Spleen (tissue), 13 donors: ENCODE measurements at places on chromosomes 2 and 18. TPM values are rescaled to one million over a fixed set of nuclear protein-coding genes. Genes with fewer than 3 reads are reported as not detected.

FTCDNL1 gene
- 9.9 TPM for total RNA-seq

FBXO48 gene
- total RNA-seq: 2.3 TPM

POTEC gene
- total RNA-seq: not detected

DNA sequence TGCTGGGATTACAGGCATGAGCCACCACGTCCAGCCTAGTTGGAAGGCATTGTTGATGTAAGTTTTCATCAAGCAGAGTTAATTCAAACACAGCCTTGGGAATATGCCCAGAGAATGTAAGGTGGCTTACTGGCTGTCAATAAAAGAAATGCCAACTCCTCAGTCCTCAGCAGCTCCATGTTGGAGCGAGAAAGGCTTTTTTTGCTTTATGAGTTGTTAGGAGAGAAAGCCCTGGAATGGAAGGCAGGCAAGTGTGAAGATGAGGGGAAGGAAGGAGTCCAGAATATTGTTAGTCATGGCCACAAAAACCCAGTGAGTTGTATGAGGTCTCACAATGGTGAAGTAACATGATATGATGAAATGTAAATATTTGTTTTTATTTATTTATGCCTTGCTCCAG is 57.1 kb downstream of the MAP4K4 start:
- H3K4me1 ChIP-seq: peaks cover 41% of the 10 kb centered on the region
- no peak for DNase-seq
- no peaks in the 10 kb centered on the region for H3K36me3 ChIP-seq
- H3K4me3 ChIP-seq: no peak overlapping the region
- H3K27ac ChIP-seq: peak overlapping the region; percentile 14

DNA sequence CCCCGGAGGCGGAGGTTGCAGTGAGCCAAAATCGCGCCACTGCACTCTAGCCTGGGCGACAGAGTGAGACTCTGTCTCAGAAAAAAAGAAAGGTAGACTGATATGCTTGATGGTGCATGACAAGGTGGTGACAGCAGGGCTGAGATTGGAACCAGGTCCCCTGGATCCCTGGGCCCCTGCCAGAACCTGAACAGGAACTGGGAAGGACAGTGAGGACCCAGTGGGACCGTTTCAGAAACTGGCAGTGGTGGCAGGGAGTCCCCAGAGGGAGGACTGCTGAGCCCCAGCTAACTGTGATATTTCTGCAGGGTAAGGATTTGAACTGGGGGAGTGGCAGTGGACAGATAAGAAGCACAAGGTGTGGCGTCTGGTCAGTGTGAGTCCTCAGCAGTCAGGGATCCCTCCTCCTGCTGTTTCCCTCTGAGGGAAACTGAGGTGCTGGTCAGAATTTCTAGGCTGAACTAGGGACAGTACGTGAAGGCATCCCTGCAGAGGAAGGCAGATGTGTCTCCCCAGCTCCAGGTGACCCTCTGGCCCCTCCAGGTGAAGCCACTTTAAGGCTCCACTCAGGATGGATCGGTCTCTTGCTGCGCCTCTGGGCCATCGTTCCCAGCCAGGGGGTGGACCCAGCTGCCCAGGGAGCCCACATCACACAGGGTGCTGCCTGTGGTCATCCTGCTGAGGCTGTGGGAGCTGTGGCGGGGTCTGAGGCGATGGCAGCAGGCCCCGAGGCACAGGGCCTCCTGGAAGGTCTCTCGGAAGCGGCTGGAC is 5.6 kb downstream of the NMUR1 start:
- H3K4me1 ChIP-seq: peaks cover 23% of the 10 kb centered on the region
- H3K27me3 ChIP-seq: peaks cover 6% of the 10 kb centered on the region
- H3K4me3 ChIP-seq: no peak overlapping the region
- H3K27ac ChIP-seq: peak overlapping the region; percentile 72
